ENCODE measurements at places on chromosomes 1 and 21. TPM values are rescaled to one million over a fixed set of nuclear protein-coding genes. Genes with fewer than 3 reads are reported as not detected.
A peak's percentile ranks its signal among the peaks of the same experiment; 100 is the strongest.

DNA sequence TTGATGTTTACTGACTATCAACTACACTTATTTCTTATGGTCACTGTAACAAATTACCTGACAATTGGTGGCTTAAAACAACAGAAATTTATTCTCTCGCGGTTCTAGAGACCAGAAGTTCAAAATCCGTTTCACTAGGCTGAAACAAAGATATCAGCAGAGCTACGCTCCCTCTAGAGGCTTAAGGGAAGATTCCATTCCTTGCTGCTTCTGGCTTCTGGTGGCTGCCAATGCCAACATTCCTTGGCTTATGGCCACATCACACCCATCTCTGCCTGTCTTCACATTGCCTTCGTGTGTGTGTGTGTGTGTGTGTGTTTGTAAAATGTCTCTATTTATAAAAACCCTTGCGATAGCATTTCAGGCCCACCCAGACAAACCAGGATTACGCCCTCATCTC, 66.4 kb downstream of the LMX1A start:
- no peak for DNase-seq

- DNase-seq = no peak
Observed at GRCh38 chr1:197954718-197955418, 37.7 kb downstream of the LHX9 start.

- no peak for DNase-seq
Observed at GRCh38 chr1:112579801-112580510, 39.0 kb downstream of the ST7L start.

DNA sequence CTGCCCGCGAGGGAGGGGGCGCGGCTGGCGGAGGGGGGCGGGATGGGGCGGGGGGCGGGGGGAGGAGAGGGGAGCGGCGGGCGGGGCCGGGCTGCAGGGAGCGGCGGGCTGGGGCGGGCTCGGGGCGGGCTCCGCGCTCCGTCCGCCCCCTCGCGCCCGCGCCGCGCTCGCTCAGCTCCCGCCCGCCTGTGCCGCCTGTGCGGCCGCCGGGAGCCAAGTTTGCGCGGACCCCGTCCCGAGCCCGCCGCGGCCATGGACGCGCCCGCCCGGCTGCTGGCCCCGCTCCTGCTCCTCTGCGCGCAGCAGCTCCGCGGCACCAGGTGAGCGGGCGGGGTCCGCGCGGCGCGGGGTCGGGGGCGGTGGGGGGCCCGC, at the start of gene GABRD:
TSS of gene GABRD (plus strand) at position 174 of the 372 bp plus-strand sequence. CDS start at position 253, 79 bp downstream.
- no peak for DNase-seq

GRCh38 chr1:61085983-61086644, 3.8 kb downstream of the NFIA start:
- DNase-seq = no peak

- DNase-seq = no peak
Observed at GRCh38 chr1:154342132-154342531, 16.8 kb downstream of the ATP8B2 start.

DNA sequence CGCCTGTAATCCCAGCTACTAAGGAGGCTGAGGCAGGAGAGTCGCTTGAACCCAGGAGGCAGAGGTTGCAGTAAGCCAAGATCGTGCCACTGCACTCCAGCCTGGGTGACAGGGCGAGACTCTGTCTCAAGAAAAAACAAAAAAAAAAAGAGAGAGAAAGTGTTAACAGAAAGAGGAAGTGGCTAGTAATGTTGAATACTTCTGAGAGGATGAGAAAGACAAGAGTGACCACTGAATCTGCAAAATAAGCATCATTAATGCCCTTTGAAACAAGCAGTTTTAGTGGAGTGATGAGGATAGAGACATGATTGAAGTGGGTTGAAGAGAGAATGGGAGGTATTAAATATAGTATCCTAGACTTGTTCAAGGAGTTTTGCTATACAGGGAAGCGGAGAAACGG, 11.7 kb downstream of the MPZ start:
- no peak for DNase-seq

DNA sequence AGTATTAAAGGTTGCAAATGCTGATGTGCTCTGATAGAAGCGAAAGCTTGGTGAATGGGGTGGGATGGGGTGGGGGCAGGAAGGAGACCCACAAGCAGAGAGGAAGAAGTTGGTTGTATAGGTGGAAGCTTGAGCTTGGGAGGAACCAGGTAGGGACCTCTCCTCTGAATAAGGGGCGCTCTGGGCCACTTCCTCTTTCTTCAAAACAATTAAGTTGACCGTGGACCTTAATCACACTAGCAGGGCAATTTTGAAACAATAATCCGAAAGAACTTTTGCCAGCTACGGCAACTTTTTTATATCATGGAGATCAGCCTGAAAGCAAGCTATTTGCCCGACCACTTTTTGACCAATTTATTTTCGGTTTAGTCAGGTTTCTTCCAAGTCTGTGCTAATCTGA, 1.9 kb upstream of the DYRK1A start:
- DNase-seq = no peak

DNA sequence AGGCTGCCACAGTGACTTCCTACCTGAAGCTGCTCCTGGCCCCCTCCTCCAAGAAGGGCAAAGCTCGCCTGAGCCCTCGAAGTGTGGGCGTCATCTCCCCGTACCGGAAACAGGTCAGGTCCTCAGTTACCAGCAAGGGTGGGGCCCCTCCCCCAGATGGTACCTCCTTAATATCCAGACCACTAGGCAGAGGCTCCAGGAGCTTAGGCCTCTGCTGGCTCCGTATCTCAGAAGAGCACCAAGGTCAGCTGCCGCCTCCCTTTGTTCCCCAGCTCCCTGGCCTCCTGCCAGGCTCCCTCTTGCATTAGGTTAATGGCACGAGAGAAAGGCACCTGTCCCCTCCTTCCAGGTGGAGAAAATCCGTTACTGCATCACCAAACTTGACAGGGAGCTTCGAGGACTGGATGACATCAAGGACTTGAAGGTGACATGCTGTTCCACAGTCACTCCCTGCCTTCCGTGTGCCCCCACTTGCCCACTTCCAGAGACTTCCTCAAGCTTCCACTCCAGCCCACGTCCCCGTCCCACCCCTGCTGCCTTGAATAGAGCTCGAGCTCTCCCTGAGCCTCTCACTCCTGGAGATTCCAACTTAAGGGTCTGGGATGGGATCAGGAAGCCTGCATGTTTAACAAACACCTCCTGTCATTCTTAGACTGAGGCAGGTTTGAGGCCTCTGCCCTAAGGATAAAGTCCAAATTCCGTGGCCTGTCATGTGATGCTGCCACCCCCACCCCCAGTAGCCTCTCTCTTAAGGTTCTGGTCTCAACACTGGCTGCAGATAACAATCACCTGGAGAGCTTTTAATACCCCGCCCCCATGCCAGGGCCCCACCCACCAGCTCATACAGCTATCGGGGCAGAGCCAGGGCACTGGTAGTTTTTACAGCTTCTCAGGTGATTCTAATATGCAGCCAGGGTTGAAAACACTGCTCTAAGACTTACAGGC, 8.3 kb downstream of the RHOC start:
- no peak for DNase-seq

GRCh38 chr1:200427744-200428143, 17.9 kb upstream of the ZNF281 start:
- DNase-seq = no peak

DNA sequence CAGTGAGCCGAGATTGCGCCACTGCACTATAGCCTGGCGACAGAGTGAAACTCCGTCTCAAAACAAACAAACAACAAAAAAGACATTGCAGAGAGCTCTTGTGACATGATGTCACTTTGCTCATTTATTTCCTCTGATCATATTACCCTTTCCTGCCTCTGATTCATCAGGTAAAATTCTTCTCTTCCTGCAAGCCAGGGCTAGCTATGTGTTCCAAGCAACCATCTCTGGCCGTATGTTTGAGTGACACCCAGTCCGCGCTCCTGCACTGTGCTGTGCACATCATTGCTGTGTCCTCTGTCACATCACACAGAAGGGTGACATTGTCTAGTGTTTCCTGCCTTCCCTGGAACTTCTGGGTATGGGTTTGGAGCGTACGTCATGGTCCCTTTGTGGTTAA, 251.3 kb downstream of the PCP4 start:
- no peak for DNase-seq

GRCh38 chr1:30695439-30695841, 27.9 kb downstream of the MATN1 start:
- peak; percentile 12 for DNase-seq

GRCh38 chr21:25369524-25370300, 237.6 kb downstream of the MRPL39 start:
- no peak for DNase-seq

SLAMF6 gene
- total RNA-seq = 0.13 TPM

CELA3B gene
- total RNA-seq = not detected

SHE gene
- 16.8 TPM for total RNA-seq

FBLIM1 gene
- total RNA-seq = 40.6 TPM

OLFML2B gene
- total RNA-seq = 6.4 TPM

FAM163A gene
- total RNA-seq = 0.16 TPM

Measured in cardiac septum (tissue), 1 donor.